Activated CD8-positive, alpha-beta memory T cell treated with anti-CD3 and anti-CD28 coated beads, Interleukin-2, amount 10 ng/mL, durations not matched to agents 7 days and 5 days (primary cell): ENCODE measurements at places on chromosomes 1 and 21. TPM values are rescaled to one million over a fixed set of nuclear protein-coding genes. Genes with fewer than 3 reads are reported as not detected.

Gene TSPAN2
- total RNA-seq = 2.3 TPM

Gene CASP9
- 19.0 TPM for total RNA-seq

GRCh38 chr1:203159844-203160243 lies 15.8 kb downstream of the MYBPH start:
- no peak for DNase-seq

DNA sequence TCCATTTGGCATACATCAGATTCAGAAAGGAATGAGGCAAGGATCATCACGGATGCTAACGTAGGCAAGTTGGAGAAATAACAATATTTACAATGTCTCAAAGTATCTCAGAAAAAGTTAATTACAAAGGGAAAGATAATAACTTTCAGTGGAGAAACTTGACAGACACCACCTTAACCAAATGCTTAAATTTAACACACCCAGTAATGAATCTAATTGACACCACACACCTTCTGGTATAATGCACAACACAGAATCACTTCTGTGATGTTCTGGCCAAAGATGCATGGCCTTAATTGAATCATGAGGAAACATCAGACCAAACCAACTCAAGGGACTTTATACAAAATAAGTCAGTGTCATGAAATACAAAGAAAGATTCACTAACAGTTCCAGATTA lies 23.1 kb downstream of the USP48 start:
- no peak for DNase-seq

DNA sequence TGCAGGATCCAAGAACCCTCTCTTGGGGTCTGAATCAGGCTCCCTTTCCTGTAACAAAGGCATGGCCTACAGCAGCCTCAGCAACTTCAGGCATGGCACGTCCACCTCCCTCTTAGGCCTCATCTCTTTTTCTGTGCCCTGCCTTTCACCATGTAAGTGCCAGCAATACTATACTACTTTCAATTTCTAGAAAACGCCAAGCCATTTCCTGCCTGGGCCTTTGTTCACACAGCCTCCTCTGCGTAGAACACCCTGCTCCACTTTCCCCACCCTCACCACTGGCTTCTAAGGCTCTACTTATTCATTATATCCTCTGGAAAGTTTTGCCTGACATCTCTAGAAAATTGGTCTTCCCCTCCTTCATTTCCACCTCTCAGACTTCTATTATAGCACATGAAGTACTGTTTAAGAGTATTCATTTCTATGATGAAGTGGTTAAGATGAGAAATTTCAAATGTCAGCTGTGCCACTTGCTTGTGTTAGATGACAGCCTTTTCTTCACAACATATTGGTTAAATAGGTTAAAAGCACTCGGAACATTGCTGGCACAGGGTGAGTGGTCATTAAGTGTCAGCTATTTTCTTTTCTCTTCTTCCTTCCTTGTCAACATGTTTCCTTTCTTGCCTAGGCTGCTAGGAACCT lies 41.6 kb upstream of the VWA5B1 start:
- DNase-seq = peak; percentile 54

- DNase-seq = no peak
These were observed 33.6 kb upstream of the FHAD1 start for GRCh38 chr1:15213341-15213821.

DNA sequence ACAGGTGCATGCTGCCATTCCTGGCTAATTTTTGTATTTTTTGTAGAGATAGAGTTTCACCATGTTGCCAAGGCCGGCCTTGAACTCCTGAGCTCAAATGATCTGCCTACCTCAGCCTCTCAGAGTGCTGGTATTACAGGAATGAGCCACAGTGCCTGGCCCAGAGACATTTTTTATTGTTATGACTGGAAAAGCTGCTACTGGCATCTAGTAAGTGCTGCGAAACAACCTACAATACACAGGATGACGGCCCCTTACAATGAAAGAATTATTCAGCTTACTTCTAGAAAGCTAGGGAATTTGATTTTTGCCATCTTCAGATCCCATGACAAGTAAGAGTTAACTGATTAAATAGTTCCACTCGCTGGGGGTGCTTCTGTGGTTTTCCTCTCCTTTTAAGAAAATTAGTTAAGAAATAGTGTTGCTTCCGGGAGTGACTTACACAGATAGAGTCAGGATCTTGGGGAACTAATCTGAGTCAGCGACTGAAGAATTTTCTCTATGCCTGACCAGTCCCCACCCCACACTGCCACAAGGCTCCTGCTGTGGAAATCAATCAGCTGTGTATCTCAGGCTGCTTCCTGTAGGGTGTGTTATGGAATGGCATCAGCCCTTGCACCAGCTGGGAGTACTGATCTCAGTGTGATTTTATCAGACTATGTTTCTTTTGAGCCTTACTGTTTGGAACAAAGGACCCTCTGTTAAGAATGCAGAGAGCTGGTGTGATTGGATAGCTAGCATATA lies 93.0 kb upstream of the BMP8A start:
- peak; percentile 56 for DNase-seq

GRCh38 chr1:217495249-217495648 lies 135.6 kb downstream of the GPATCH2 start:
- no peak for DNase-seq

DNA sequence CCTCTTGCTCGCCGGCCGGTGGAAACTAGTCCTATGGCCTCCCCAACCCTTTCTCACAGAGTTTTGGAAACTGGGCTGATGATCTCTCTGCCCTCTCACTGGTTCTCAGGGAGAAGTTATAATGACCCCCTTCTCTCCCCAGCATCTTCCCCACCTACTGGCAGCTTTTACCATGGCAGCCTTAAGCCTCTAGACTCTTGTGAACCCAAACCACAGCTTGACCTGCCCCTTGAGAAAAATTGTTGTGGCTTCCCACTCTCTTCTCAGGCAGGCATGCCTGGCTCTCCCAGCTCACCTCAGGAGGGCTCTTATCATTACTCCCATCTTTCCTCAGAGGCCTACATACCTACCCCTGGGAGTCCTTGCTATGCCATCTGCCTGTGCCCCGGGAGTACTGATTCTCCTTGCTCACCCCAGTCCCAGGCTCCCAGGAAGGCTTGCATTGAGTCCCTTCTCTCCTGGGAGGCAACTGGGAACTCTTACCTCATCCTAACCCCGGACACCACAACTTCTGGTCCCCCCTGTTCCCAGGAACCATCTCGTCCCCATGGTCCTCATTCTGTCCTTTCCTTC lies 1.6 kb downstream of the NSUN4 start:
- peak; percentile 48 for DNase-seq

DNA sequence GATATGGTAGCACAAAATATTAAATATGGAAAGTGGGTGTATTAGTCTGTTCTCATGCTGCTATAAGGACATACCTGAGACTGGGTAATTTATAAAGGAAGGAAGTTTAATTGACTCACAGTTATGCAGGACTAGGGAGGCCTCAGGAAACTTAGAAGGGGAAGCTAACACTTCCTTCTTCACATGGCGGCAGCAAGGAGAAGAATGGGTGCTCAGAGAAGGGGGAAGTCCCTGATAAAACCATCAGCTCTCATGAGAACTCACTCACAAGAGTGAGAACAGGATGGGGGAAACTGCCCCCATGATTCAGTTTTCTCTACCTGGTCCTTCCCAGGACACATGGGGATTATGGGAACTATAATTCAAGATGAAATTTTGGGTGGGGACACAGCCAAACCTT lies 15.8 kb upstream of the BACE2 start:
- no peak for DNase-seq

- DNase-seq = no peak
These were observed 29.0 kb downstream of the RBM11 start for GRCh38 chr21:14244911-14245310.

- no peak for DNase-seq
These were observed 2.1 kb downstream of the MEGF6 start for GRCh38 chr1:3609016-3609768.

GRCh38 chr1:197984289-197984688 lies 67.1 kb downstream of the LHX9 start:
- no peak for DNase-seq
